Omental fat pad (tissue), 4 donors: ENCODE measurements at places on chromosomes 16 and 17.

GRCh38 chr17:3915995-3916696 is at the start of gene P2RX1:
Gene P2RX1 (minus strand): TSS chr17:3916465. CDS start chr17:3916225, 240 bp downstream.
- DNase-seq, result no peak

- no peak for DNase-seq
These were observed 82.4 kb downstream of the ANKRD11 start for GRCh38 chr16:89407925-89408300.

- DNase-seq, result no peak
These were observed 18.7 kb upstream of the MTSS2 start for GRCh38 chr16:70704586-70704985.

DNA sequence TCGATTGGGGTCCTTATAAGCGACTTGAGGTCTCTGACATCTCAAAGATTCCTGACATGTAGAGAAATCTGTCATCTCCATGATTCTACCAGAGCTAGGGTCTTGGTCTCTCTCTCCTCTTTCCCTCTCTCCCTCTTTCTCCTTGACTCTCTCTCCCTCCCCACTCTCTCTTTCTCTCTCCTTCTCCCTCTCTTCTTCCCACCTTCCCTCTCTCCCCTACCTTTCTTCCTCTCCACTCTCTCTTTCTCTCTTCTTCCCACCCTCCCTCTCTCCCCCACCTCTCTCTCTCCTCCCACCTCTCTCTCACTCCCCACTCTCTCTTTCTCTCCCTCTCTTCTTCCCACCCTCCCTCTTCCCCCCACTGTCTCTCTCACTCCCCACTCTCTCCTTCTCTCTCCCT is 32.6 kb downstream of the B4GALNT2 start:
- DNase-seq, result no peak

- DNase-seq, result no peak
These were observed 1.8 kb upstream of the ALG1 start for GRCh38 chr16:5069854-5070253.

DNA sequence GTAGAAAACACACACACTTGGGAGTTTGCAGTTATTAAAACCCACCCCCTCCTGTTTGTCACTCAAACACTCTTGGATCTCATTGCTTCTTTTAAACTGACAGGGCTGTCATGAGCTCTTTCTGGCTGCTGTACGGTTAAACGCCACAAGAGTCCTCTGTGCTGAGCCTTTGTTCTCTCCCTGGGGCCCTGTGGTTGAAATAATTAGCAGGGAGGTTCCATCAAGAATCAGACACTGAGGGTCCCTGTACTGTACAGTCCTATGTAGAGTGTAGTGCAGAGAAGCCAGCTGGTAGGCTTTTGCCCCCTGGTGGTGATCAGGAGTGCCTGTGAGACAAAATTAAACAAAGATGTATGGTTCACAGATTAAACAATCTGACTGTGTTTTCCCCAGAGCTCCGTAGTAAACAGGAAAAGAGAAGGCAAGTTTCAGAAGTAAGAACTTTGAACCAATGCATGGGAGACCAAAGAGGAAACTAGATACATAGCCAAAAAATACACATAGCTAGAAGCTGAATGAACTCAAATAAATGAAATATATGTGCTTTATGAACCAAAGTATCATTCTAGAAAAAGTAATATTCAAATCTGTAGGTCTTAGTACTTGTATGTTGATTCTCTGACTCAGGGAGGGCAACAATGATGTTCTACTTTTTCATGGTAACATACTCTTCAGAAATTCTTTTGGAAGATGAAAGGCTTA is 1.4 kb upstream of the SSH2 start:
- DNase-seq, result no peak

DNA sequence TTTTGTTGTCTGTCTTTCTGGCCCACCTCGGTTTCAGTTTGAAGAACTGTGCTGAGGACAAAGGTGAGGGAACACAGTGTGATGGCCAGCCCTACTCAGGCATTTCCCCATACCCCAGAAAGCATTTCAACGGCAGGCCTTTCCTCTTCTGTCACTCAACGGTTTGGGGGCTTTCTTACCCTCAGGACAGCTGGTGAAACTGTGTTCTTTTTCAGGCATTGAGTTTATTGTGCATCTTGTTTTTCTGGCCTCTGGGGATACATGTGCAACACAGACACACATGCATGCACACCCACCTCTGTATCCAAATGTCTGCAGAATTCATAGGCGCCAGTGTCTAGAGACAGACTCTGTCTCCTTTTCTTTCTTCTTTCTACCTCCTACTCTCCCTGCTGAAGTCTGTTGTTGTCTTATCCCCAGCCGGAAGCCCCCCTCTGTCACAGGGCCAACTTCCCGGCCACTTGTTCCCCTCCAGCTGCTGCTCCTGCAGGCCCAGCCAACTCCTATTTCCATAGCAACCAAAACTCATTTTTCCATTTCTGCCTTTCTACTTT is 17.0 kb downstream of the CHD9 start:
- no peak for DNase-seq

GRCh38 chr17:7021993-7022778 is 664 bp upstream of the BCL6B start:
- DNase-seq, result peak; percentile 64

DNA sequence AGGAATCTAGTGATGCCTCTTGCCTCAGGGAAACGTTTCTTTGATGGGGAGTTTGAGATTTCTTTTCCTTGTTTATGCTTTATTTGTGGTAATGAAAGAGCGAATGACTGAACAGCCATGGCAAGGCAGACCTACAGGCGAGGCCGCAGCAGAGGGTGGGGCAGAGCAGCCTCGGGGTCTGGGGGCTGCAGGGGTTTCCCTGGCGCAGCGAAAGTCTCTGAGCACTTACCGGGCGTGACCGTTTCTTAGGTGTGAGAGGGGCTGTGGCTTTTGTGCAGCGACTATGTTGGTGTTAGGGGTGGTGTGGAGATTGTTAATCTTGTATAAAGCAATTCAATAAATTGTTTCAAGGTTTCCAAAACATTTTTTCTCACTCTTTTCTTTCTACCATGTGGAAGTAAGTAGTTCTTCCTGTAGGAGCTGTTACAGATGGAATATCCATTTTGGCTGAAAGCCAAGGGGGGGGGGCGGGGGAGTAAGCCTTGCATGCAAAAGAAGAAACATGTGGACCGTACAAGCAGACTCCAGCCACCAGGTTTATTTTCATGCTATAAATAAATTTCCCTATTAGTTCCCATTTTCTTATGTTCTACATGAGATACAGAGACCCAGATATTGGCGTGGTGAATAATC is 34.8 kb downstream of the UBN1 start:
- DNase-seq, result no peak
